Inflammatory macrophage treated with lipopolysaccharide for 1 hour (primary cell): ENCODE measurements at places on chromosomes 1 and 21.

DNA sequence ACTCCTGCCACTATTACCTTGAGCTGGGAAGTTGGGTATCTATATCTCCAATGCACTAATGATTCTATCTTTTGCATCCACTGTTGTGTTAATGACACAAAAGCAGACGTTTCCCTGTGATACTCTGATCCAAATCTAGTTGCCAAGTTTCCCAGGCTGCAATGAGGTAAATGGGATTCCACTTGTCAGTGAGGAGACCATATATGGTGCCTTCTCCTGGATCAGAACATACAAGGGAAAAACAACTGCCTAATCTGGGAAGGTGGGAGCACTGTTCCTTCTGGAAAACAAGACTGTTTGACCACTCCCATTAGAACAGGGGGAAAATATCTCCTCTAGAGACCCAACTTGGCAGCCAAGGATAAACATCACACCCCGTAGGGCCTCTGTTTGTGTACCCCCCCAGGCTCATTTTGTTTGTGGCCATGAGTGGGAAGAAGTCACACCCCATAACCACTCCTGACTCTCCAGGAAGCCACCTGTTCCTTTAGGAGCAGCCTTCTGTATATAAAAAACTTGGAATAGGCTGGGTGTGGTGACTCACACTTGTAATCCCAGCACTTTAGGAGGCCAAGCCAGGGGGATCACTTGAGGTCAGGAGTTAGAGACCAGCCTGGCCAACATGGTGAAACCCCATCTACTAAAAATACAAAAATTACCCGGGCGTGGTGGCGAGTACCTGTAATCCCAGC lies 28.5 kb upstream of the SLC6A9 start:
- DNase-seq, result no peak

DNA sequence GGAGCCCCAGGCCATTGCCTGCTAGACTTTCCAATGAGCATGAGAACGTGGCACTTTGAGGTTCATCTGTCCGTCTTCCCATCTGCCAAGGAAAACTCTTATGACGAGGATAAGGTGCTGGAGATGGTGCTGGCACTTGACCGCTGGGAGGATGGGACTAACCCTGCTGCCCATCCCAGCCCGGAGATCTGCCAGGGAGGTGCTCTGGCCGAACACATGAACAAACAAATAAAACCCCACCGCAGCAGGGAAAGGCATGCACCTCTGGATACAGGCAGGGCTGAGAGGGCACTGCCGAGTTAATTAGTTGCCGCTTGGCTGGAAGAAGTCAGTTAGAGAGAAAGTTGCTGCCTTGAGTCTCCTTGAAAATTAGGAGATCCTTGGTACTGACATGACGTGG lies 308.4 kb downstream of the AJAP1 start:
- DNase-seq, result no peak

DNA sequence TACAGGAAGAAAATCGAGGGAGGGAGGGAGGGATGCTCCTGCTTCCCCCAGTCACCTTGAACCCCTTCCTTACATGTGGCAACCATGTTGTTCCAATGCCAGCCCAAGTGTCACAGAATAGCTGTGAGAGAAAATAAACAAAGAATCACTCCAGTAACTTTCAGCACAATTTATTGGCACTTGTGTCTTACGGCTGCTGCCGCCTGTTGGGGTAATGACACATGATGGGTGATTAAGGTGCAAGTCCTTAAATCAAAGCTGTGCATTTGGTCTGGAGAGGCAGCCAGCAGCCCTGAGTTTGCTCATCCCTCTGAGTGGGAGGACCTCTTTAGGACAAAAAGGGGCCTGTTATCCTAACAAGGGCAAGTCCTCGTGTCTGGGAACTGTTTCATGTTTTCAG lies 377.7 kb downstream of the PCP4 start:
- DNase-seq, result no peak

DNA sequence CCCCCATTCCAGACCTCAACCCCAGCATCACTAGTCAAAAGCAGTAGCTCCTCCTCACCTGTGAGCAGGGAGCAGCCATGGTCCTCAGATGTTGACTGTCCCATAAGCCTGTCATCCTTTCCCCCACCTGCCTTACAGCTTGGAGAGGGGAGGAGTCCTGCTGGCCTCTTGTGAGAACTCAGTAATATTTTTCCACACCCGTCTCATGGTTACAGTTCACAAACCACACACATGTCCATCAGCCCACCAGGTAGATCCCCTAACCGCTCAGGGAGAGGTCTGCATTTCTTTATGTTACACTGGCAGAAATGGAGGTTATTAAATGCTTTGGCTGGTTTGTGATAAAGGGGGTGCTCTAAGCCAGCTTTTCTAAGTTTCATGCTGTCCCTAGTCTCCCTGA lies 26.3 kb upstream of the POU3F1 start:
- DNase-seq, result no peak

DNA sequence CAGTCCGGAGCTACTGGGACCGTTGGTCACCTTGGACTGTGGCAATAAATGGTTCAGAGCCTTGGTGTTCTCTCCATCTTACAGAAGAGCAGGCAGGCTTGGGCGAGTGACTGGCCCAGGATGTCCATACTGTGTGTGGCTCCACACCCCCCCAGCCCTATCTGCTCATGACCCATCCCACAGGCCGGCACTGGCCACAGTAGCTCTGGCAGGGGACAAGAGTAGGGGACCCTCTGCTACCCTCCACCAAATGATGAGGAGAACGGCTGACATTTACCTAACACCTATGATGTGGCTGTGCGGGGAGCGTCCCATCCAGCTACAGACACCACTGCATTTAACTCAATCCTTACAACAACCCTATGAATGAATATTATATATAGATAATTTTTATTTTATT lies 13.3 kb downstream of the LDLRAD2 start:
- DNase-seq, result no peak

- no peak for DNase-seq
Observed at GRCh38 chr1:7636795-7637526, 134.1 kb upstream of the VAMP3 start.

GRCh38 chr1:36753451-36753850 lies 270.7 kb upstream of the CSF3R start:
- no peak for DNase-seq

- no peak for DNase-seq
Observed at GRCh38 chr1:239982762-239983161, 108.9 kb upstream of the FMN2 start.

- DNase-seq, result no peak
Observed at GRCh38 chr1:7869136-7869920, 16.5 kb upstream of the UTS2 start.

DNA sequence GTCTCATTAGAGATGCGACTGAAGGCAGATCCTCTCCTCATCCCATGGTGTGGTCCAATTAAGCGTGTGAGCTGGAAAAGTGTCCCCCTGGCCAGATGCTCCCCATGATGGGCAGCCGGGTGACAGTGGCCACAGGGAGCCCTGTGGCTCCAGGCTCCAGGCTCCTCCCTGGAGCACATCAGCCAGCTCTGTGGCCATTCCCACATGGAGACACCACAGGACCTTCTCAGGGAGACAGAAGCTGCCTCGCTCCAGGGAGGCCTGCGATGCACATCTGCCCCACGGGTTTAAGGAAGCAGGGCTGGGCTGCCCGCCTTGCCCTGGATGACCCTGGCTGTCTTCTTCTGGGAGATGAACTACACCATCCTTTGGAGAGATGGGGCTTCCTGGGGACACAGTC lies 99.9 kb upstream of the TLR5 start:
- no peak for DNase-seq

DNA sequence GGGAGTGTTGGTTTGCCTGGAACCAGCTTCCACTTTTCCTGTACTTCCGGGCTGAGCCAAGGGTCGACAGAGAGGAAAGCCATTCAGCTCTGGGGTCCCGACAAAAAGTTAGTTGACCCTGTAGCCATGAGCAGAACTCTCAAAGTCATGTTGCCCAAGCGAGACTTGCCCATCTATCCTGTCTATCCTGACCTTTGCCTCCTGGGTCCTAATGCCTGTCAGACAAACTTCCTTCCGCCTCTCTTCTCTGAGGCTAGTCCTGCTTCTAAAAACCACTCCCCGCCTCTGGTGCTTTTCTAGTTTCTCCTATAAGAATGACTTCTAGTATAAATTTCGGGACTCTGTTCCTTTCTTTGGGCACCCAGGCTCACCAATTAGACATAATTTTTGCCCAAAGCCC lies 7.7 kb upstream of the PCP4L1 start:
- DNase-seq, result no peak

DNA sequence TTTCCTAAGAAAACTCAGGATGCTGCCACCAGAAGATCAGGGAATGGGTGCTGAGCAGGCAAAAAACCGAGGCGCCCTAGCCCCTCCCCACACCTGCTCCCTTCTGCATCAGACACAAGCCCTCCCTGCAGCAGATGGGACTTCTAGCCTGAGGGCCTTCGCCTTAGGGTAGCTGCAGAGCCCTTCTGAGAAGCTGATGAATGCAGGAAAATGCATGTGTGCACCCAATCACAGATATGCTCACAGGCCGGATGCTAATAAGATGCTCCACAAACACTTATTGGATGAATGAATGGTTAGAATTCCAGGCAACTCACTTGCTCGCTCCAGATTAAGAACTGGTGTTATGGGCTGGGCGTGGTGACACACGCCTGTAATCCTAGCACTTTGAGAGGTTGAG lies 6.8 kb upstream of the C1orf210 start:
- no peak for DNase-seq

DNA sequence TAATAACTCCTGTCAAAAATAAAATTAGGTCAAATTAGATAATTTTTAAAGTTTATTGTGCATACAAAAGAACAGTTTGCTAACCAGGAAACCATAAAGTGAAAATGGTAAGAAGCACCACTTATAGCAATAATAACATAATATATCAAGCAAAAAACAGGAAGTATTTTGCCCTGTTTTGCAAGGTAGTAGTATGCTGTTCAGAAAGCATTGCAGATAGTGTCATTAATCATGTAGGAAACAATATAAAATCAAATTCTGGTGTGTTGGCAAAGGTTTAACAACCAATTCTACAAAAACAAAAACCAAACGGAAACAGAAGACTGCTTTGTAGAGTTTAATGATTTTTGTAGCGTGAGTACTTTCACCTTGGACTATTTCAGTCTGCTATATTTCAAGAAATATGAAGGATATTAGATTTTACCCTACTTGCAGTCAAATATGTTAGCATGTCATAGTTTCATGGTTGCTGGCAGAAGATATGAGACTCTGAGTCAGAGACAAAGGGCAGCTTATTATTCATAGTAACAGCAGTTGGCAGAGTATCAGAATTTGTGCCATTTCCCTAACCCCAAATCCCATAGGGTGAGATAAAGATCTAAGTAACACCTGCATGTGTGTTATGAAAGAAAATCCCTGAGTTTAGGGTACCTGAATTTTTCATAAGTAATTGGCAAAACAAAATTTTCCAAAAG lies 729.0 kb upstream of the BRINP3 start:
- no peak for DNase-seq

DNA sequence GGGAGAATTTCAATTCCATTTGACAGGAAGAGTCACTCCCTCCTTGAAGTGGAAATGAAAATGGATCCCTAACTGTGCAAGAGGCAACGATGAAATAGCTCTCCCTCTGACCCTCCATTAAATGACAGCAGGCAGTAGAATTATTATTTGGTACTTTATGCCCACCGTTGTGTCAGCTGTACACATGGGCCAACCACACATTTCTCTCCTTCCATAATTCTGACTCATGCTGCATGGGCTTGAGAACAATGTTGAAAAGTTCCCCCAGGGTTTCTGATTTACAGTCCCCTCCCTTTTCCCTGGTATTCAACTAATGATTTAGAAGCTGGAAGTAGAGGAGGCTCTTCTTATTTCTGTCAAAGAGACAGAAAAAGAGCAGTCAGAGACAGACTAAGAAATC lies 103.5 kb downstream of the RGS7 start:
- no peak for DNase-seq
